ENCODE measurements at places on chromosomes 3 and 15. TPM values are rescaled to one million over a fixed set of nuclear protein-coding genes. Genes with fewer than 3 reads are reported as not detected.

GRCh38 chr3:155243512-155243921 is 50.0 kb downstream of the STRIT1 start:
- no peak for DNase-seq

- DNase-seq = no peak
Measured at GRCh38 chr3:162847511-162847910, 1350.9 kb downstream of the OTOL1 start.

- DNase-seq = no peak
Measured at GRCh38 chr3:123414973-123415775, 33.7 kb downstream of the ADCY5 start.

DNA sequence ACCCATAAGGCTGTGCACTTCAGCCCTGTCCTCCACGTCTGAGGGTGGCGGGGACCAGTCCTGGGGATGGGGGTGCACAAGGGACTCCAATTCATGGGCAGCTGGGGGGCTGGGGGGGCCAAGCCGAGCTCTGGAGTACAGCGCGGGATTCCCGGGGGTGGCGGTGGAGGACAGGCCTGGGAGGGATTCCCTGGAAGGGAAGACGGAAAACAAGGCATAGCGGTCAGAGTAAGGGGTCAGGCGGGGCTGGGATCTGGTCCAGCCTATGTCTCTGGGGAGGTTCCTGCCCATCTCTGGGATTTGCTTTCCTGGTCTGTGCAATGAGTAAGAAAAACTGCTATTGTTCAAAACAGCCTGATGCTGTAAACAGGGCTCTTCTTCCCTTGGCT is 8.1 kb upstream of the IGDCC3 start:
- no peak for DNase-seq

DNA sequence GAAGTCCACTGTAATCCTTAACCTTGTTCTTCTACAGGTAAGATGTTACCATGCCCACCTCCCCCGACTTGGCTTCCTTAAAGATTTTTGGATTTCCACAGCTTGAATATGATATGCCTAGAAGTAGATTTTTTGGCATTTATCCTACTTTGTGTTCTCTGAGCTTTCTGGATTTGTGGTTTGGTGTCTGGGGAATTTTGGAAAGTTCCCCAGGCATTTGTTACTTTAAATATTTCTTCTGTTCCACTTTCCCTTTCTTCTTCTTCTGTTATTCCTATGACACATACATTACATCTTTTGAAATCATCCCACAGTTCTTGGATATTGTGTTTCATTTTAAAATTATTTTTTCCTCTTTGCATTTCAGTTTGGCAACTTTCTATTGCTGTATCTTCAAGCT is 122.1 kb upstream of the TMEM108 start:
- no peak for DNase-seq

TGFBR2 gene
- 281 TPM for total RNA-seq

DNA sequence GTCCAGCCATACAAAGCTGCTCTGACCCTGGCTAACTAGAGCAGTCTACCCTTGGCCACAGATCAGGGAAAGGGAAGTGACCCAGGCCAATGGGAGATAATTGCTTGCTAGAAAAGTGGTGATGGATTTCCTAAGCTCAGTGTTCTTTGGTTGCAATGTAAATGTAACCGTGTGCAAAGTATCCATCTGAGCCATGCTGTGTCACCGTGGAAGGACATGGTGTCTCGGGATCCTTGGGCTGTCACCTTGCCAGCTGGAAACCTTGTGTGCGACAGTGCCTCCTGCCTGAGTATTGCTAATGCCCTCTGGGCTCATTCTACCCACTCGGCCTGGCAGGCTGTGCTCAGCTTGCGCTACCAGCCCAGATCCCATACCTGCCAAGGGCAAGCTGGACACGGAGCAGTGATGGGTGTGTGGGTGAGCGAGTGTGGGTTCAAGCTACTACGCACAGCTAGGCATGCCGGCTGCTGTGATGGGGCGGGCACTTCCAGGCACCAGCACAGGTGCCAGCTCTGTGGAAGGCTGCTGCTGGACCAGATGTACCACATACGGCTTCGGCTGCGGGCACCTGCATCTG is 10.7 kb upstream of the SIAH2 start:
- DNase-seq = no peak

RTP1 gene
- not detected for total RNA-seq

DNA sequence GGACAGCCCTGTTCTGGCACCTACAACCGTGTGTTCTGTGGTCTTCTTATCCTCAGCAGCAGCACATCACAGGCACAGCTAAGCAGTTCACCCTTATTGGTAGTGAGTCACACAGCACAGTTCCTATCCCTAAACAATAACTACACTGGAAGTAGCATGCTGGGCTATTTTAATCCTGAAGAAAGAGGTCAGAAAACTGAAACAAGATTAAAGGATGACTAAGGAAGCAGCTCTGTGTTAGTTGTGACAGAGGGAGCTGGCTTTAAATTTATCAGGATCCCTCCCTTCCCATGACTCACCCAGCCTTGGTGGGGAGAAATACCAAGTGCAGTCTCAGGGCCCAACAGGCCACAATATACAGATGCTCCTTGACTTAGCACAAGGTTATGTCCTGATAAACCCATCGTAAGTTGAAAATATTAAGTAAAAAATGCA is 144.3 kb downstream of the ERC2 start:
- no peak for DNase-seq

TPRA1 gene
- 31.4 TPM for total RNA-seq

DENND6A gene
- total RNA-seq = 22.5 TPM

GRCh38 chr3:124064050-124064449 is 72.1 kb upstream of the ROPN1 start:
- DNase-seq = no peak

- no peak for DNase-seq
Measured at GRCh38 chr3:17508180-17508752, 234.2 kb downstream of the TBC1D5 start.

DNA sequence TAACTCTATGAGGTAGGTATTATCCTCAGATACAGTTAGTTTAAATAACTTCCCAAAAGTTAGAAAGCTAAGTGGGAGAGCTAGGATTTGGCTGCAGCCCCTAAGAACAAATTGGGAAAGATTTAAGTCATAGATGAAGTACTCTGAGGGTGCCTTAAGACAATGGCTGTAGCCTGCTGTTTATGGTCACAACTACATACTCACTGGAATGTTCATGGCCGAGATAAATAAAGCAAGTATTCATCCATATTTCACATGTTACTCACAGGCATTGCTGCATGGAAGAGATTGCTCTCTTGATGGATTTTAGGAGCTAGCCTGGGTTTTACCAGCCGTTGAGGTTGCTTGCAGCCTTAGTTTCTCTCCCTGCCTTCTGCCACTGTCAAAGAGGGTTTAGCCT is 145.0 kb downstream of the CMSS1 start:
- DNase-seq = no peak

CD200 gene
- total RNA-seq = 40.4 TPM

- no peak for DNase-seq
Measured at GRCh38 chr3:149283401-149283800, 50.0 kb downstream of the TM4SF18 start.

NPAP1 gene
- total RNA-seq = not detected

DNA sequence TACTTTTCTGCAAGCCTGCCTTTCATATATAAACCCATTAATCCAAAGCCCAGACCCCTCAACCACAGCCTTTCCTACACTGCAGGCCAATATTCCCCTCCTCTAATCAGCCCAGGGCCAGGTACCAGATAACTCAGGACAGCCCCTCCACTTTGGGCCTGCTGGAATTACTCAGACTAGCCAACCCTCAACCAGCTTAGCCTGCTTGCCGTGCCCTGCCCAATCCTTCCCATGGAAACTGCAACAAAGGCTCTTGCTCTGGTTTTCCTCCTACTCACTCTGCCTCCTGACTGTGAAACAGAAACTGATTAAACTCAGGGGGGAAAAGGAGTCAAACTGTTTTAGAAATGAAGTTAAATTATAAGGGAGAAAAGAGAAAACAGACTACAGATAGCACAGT is 248.1 kb downstream of the KLF13 start:
- DNase-seq = no peak

HEMK1 gene
- total RNA-seq = 4.8 TPM

LARP6 gene
- total RNA-seq = 105 TPM

DNA sequence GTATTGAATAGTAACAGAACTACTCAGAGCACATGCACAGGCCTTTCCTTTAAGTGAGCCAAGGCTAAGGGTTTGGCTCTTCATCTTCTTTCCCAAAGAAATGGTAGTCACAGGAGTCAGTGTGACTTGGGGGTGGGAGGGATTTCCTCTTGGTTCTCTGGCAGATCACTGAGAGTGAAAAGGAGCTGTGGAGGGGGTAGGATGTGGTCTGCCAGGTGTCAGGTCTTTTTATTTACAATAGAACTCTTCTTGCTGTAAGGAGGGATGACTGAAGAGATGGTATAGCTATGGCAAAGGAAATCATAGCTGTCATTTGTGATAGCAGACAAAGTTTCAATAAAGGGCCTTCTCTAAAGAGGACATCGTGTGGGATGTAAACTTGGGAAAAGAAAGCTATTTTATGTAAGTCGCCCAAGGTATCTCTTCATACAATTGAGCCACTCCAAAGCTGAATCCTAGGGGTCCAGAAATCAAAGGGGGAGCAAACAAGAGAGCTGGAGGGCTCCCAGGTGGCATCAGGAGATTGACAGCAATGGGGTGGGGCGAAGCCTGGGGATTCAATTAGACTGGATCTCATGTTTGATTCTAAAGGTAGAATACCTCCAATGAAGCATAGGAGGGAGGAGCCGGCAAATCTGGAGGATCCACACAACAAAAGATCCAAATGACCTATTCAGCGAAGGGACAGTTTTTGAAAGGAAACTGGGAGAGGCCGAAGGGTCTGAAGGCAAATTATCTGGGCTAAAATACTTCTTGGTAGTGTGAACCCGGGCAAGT is 20.0 kb upstream of the CHD2 start:
- no peak for DNase-seq

- DNase-seq = peak; percentile 44
Measured at GRCh38 chr3:63912768-63913588, 795 bp upstream of the SCAANT1 start.

ADAMTS9 gene
- total RNA-seq = 136 TPM

SNRPA1 gene
- 25.8 TPM for total RNA-seq

- DNase-seq = no peak
Measured at GRCh38 chr3:171776839-171777583, 33.3 kb downstream of the PLD1 start.

ANKRD34C gene
- not detected for total RNA-seq

TMED3 gene
- 42.4 TPM for total RNA-seq

DNA sequence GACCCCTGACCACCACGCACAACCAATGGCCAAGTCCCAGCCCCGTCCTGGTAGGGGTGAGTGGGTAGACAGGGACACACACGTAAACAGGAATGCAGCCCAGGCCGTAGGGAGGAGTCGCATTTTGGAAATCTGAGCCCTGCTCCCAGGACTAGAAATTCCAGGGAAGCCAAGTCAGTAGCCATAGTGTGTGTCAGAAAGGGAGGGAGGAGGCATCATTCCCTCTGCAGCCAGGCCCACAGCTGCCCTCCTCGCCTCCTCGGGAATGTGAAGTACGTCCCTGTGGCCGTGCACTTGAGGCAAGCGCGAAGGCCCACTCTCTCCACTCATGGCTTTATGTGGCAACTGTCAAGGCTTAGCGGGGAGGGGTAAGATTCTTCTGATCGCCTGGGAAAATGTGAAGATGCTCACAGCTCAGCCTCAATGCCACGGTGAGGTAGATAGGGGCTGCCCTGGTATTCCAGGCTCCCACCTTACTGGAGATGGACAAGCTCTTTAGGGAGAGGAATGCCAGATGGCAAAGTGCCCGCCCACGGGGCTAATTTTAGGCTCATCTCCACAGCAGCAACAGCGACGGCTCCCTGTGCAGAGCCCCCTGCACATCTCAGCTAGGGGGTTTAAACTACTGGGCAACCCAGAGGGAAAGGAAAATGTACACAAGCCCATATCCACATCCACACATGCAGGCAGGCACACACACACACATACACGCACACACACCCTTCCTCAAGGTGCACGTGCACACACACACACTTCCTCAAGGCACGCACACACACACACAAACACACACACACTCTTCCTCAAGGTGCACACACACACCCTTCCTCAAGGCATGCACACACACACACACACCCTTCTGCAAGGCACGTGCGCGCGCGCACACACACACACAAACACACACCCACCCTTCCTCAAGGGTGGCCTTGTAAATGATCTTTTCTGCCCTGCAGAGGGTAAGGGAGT is 65.5 kb downstream of the ADCY5 start:
- no peak for DNase-seq

- no peak for DNase-seq
Measured at GRCh38 chr15:39118510-39118909, 462.4 kb upstream of the THBS1 start.

All from omental fat pad (tissue), 4 donors.